ENCODE measurements at places on chromosomes 3 and 15.

DNA sequence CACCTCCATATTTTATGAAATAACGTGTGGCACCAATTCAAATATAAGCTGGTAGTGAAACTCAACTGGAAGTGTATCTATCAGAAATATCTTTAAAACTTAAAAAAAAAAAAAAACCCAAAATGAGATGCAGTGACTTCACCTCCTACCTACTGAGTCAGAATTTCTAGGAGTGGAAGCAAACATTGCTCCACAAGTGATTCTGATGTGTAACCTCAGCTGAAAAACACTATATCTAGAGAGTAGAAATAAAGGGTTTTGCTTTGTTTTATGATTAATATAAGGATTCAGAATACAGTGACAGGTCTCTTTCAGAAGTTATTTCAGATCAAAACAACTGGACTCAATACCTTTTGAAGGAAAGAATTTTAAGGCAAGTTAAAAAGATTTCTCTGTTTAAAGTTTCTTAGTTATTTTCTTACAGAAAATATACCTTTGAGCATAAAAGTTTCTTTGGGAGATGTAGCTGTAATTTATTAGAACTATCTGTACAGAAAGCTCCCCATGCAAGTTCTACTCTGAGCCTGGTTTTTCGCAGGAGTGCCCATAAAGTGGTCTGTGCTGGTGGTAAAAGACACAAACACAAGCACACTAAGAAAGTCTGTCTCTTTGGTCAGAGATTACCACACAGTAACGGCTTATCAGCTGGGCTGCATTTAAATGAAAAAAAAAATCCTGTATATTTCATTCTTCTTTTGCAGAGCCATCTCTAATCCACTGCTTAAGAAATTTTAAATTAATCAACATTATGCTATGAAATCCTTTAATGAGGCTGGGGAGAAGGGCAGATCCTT, 59.9 kb upstream of the PPIB start:
- DNase-seq, result no peak

- DNase-seq, result no peak
Observed at GRCh38 chr15:78999636-79000035, 54.8 kb upstream of the CTSH start.

- DNase-seq, result no peak
Observed at GRCh38 chr15:42069496-42070278, 24.7 kb downstream of the PLA2G4D start.

DNA sequence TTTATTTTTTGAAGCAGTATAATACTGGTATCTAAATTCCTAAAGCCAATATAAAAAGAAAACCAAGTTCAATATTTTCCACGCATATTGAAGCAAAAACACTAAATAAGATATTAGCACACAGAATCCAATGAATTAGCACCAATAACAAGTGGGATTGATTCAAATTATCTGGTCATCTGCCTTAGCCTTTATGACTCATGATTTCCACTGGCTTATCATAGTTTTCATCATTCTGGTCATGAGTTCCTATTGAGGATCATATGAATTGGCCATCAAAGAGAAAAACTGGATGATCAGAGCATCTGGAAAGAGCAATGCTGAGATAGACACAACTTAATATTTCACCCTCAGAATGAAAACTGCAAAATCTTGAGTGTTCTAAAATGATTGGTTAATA, 809.9 kb downstream of the MCTP2 start:
- DNase-seq, result no peak

GRCh38 chr15:70514251-70514650, 249.1 kb downstream of the UACA start:
- no peak for DNase-seq
